ENCODE measurements at places on chromosomes 1 and 21.

DNA sequence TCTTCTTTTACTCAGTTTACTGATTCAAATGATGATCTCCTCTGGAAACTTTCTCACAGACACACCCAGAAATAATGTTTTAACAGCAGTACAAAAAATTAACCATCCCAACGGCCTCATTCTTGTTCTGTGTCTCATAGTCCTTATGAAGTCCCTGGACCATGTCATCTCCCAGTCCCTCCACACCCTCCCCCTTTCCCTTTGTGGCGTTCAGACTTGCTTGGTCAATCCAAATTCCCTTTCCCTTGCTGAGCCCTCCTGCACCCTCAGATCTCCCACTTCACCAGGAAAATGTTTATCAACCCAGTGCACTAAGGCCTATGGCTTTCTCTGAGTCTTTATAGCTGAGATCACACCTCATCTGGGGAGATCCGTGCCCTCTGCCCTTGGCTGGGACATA lies 85.9 kb downstream of the CENPF start:
- no peak for DNase-seq

- no peak for DNase-seq
These were observed 618.6 kb downstream of the RWDD3 start for GRCh38 chr1:95852483-95853070.

GRCh38 chr1:218200979-218201378 lies 84.1 kb upstream of the RRP15 start:
- DNase-seq = no peak

GRCh38 chr1:1614204-1614953 lies 921 bp upstream of the MIB2 start:
- DNase-seq = peak; percentile 87

DNA sequence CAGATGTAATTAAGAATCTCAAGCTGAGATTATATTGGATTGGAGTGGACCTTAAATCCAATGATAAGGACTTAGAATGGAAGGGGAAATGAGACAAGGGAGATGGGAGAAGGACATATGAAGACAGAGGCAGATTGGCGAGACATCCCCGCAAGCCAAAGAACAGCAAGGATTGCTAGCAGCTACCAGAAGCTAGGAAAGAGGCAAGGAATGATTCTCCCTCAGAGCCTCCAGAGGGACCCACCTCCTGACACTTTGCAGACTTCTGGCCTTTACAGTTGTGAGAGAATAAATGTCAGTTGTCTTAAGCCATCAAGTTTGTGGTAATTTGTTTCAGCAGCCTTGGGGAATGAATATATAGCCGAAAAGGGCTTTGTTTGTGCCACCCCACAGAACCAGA lies 20.7 kb downstream of the METTL13 start:
- no peak for DNase-seq

Measured in activated CD4-positive, alpha-beta T cell treated with anti-CD3 and anti-CD28 coated beads, Interleukin-2, amount 10 ng/mL, durations not matched to agents 24 days and 14 days (primary cell).